Activated gamma-delta T cell (primary cell): ENCODE measurements at places on chromosomes 4 and X.

DNA sequence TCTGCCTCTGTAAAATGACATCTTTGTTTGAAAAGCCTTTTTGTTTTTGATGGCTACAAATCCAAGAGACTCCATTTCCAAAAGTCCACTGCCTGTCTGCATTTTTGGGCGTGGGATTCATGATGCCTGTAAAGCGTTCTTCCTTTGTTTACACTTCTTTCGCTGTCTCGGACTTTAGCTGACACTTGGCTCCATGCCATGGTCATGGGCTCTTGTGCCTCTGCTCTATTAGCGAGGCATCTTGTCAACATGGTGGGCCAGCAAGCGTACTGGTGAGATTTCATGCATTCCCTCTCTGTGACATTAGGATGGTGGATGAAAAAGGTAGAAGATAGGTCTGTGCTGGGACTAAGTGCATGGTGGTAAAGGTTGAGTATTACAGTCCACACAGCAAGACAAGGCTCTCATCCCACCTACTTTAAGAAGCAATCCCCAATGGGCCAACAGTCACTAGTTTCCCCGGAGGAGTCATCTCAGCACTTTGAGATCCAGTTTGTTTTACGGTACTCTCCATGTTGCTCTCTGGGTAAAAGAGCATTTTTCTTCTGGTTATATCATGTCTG, 298.2 kb upstream of the KLF3 start:
- no peak for DNase-seq

DNA sequence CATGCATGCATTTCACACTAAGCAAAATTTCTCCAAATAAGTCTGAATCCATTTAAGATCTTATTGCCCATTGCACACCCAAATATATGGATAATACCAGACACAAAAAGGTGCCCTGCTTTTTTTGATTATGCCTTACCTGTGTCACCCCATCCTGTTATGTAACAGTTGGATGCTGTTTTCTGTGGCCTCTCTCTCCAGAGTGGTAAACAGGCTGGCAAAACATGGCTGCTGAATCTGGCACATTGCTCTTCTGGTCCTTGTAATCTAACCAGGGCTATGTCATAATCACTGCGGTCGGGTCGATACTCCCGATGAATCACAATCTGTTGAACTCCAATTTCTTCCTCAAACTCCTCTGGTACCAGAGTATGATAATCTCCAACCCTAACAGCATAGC, 70.1 kb downstream of the PRSS12 start:
- no peak for DNase-seq

DNA sequence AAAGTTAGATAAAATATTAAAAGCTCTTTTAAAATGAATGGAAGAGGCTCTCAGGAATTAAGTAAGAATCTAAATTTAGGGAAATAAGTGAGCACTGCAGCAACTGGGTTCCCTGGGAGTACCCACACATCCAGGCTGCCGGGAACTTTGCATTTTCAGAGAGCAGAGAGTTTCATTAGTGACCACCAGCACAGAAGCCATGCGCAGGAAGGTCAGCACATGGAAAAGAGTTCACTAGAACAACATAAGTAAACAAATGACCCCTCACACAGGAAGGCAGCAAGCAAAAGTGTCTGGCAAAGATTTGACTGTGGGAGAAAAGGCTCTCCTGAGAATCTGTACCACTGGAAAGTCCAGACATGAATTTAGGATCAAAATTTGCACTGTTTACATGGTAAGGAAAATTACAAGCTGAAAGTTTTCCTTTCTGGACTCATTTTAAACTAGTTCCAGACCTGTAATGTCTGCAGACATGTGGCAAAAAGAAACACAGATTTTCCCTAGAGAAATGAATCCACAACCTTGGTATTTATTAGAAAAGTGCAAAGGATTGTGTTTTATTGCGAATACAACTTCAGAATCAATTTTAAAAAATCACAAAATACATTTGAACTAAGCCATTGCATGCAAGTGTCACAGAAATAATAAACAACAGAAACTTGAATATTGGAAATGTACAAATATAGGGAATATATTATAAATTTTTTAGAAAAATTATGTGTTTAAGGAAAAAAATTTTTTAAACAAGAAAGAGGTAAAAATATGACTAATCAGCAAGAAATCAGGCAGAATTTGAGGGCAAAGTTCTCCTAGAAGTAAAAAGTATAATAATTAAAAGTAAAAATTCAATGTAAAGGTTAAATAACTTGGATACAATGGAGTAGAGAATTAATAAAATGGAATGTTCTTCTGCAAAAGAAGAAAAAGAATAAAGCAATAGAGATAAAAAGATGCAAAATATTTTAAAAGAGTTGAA, 18.4 kb upstream of the MYOZ2 start:
- DNase-seq: no peak

GRCh38 chrX:71081330-71082123, 13.4 kb upstream of the SNX12 start:
- no peak for DNase-seq

- no peak for DNase-seq
Observed at GRCh38 chr4:881709-882108, 50.4 kb downstream of the GAK start.

- no peak for DNase-seq
Observed at GRCh38 chrX:153685751-153686696, 1.7 kb upstream of the SLC6A8 start.
